ENCODE measurements at places on chromosomes 5 and 9.

- DNase-seq: no peak
Observed at GRCh38 chr5:133467826-133468463, 144.4 kb downstream of the FSTL4 start.

- no peak for DNase-seq
Observed at GRCh38 chr5:179868541-179868940, 9.9 kb upstream of the MRNIP start.

DNA sequence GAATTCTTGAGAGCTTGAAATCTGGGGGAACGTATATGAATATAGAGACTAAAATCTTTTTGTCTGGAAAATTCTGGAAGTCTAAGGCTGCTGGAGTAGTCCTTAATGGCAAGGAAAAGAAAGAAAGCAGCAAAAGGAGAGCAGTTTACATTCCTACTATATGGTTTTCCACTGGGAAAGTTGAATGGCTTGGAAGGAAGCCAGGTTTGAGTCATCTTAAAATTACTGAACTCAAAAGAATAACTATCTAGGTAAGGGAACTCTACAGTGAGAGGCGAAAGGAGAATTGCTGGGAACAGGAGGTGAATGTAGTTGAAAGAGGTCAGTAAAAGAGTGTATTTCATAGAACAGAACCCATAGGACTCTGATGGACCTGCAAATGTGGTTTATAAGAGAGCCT lies 258.1 kb upstream of the EDIL3 start:
- DNase-seq: no peak

DNA sequence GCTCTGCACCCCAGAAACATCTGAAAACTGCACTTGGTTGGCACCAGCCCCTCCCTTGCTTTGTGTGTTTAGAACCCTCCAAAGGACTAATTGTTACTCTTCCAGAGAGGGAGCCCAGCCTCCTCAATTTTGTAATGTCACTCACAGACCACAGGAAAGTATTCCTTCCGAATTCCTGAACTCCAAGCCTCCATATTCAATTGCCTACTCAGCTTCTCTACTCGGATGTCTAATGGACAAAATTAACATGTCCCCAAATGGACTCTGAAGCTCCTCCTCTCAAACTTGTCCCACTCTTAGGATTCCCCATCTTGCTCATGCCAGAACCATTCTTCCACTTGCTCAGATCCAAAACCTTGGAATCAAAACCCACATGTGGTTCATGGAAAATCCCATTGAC lies 3.9 kb upstream of the TMEM171 start:
- no peak for DNase-seq

- no peak for DNase-seq
Observed at GRCh38 chr5:142141463-142141862, 32.9 kb downstream of the NDFIP1 start.

DNA sequence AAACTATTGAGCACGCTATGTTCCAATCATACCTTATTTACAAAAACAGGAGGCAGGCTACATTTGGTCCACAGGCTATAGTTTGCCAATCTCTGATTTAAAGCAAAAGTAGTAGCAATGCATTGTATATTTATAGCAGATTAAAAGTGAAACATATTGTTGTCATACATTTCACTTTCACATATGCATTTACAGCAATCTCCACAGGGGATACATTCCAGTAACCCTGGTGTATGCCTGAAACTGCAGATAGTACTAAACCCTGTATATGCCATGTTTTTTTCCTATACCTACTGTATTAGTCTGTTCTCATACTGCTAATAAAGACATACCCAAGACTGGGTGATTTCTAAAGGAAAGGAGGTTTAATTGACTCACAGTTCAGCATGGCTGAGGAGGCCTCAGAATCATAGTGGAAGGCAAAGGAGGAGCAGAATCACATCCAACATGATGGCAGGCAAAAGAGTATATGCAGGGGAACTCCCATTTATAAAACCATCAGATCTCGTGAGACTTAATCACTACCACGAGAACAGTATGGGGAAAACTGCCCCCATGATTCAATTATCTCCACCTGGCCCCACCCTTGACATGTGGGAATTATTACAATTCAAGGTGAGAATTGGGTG lies 5.9 kb upstream of the CSF1R start:
- no peak for DNase-seq

GRCh38 chr9:136544548-136544963 lies 1.3 kb downstream of the NOTCH1 start:
- peak; percentile 48 for DNase-seq

- DNase-seq: no peak
Observed at GRCh38 chr5:7779019-7780005, 71.6 kb downstream of the CFAP90 start.

DNA sequence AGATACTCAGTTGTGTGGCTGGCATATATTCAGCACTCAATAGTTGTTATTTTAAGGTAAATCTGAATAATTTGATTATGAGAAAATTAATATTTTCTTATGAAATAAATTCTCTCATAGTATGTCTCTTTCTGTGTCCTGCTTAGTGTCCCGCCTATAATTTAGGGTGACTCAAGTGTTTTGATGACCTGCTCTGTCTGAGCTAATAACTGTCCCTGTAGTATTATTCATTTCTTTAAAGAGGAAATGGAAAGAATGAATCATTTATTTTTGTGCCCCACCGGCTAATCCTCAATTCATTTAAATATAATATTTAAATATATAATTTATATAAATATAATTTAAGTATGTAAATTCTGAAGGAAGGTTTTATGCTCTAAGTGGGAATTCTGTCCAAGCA lies 4.1 kb downstream of the SLC1A1 start:
- no peak for DNase-seq
